ENCODE measurements at places on chromosomes 5 and 9.

DNA sequence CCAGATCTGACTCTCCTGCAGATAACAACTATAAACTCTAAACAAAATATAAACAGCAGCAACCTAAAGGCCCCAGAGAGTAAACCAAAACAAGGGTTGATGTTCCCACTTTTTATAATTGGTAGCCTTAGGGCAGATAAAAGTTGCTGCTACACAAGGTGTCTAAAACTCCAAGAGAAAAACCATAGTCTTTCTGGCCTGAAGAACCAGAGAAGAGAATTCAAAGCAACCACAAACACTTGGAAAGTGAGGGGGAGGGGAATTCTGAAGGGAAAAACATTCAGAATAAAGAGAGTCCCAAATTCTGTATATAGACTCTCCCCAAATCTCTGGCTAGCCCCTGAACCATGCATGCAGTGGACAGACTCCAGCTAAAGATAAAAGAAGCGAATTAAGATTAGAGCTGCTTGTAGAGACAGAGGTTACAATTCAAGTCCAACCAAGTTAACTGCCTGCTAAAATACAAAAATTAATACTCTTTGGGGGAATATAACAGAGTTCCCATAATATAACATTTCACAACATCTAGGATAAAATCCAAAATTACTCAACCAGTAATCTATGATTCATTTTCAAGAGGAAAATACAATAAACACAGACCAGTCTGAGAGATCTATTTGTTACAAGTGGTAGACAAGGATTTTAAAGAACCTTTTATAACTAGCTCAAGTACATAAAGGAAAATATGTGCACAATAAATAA lies 37.5 kb upstream of the RGMB start:
- no peak for DNase-seq

DNA sequence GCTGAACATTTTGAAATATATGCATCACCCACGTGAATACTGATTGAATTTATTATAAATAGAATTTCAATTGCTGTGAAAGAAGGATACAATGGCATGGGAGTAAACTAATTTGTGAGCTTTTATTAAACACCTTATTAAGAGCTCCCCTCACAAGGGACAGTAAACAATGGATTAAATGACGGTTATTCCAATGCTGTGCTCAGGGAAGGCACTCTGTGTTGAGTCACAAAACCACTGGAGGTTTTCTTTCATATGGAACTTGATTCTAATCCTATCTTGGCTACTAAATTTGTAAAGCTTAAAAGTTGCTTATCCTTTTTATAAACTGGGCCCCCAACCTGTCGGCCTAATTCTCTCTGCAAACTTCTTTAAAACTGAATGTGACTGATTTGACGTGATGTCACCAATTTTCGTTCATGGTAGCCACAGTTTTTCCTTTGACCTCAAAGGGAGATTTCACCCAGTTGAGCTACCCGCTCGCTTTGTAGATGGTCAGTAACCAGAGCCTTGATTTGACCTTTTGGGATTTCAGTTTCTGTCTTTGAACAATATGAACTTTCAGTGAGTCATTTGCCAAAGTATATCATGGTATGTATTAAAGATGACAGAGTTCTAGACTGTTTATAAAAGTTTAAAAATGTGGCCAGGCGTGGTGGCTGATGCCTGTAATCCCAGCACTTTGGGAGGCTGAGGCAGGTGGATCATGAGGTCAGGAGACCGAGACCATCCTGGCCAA lies 61.3 kb upstream of the PIK3R1 start:
- DNase-seq, result no peak

DNA sequence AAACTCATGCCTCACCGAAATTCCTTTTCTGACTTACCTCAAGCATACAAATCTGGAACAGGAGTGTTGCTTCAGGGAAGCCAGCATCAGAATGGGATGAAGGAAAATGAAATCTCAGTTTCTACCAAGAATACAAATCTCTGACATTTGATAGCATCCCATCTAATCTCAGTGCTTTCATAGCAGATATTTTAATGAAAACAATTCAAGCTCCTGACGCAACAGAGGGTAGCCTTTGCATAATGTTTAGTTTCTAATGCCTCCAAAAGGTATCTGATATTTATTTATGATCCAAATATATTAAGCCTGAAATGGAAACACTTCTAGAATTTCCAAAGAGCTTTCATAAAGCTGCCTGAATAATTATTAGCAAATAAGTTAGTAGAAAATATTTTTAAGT lies 251.4 kb downstream of the DEPDC1B start:
- no peak for DNase-seq

DNA sequence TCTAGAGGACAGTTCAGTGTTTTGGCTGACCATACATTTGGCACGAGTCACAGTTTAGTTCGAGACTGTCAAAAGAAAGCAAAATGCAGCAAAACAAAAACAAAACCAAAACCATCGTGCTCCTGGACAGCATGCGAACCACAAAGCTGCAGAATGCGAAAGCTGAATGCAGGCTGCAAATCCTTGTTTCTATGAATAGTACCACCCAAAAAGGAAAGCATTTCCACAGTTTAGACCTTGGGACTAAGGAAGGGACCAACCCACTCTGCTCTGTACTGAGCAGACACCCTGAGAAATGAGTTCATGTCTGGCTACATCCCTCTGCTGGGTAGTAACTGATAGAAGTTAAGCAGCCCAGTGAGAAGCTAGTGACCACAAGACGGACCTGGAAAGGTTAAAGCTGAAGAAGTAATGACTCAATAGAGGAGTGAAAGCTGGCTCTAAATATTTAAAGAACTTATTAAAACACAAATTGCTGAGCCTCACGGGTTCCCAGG lies 3.9 kb downstream of the GCNT4 start:
- DNase-seq, result no peak

DNA sequence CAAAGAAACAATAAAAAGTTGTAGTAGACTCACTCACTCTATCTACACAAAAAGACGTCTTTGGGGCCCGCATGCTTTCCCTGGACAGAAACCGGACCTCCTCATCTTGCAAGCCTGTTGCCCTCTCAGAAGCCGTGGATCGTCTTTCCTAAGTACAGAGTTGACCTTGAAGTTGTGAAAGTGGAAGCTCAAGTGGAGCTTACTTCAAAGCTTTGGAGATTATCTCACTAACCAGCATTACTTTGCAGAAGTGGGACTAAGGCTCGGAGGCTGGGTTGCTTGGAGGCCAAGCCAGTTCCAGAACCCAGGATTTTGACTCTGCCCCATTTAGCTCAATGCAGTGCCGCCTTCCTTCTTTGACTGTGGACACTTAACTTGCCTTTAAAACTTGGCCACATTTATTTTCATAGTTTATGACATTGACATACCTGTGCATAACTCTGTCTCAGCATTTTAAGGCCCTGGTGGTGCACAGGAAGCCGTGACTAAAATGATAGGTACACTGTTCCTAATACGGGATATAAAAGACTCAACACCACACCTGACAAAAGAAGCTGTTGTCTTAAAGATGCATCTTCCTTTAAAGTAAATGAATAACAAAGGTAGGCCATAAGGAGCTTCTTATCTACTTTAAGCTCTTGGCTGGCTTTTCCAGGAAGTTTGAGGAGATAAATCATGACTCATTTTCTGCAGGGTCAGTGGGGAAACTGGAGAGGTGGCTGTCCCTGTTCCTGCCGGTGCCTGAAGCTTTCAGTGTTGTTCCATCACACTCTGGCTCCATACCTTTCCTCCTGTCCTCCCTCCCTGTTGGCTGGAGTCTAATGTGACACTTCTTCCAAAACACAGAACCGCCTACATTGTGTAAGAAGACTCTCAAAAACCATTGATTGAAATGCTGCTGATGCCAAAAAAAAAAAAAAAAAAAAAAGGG lies 10.7 kb downstream of the SLC25A25 start:
- DNase-seq, result no peak
